Activated CD4-positive, alpha-beta T cell treated with anti-CD3 and anti-CD28 coated beads, Interleukin-2, Interleukin-4, amounts not matched to agents 100 ng/mL and 50 ng/mL, durations not matched to agents 16 hours and 8 hours (primary cell): ENCODE measurements at places on chromosomes 1 and 21.

DNA sequence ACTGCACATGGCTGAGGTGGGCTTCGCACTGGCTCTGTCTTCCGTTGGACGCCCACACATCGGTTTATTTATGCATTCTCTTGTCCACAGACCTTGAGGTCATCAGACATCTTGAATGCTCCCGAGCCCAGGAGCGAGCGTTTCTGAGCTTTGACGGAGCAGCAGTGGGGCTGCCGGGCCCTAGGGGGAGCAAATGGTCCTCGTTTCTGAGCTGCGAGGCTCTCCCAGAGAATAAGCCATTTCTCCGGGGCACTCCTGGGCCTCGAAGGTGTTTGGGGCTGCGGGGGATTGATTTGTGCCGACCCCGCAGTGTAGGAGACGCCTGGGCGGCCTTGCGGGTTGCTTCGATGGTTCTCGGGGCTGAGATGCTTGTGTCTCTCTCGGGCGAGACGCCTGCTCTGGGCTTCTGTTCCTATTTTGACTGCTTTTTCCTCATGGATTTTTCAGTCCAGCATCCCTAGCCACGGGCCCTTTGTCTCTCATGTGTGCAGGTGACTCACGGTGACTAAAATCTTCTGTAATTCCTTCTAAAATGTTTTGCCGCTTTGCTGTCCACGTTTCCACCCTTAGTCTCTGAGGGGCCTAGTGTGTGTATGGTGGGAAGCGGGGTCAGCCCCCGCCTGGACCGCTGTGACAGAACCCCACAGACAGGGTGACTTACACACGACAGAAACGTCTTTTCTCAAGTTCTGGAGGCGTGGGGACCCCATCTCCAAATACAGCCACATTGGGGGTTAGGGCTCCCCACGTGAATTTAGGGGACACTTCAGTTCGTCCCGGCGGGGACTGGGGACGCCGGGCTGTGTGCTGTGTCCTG, 62.1 kb downstream of the FAAP20 start:
- DNase-seq, result no peak

GRCh38 chr1:74571891-74572290, 59.5 kb upstream of the LRRC53 start:
- no peak for DNase-seq

DNA sequence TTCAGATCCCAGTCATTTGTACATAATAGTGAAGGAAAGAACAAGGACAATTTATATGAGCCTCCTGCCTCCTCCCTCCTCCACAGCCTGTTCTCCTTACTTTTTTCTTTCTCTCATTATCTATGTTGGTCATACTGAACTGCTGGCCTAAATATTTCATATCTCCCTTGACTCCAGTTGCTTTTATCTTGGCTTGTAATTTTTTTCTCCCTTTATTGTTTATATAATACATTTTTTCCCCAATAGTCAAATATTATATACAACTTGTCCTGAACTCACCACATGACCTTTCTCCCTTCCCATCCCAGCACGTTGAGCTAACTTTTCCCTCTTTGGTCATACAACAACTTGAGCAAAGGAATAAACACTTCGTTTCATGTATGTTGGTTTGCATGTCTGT, 752.1 kb downstream of the LTN1 start:
- DNase-seq, result no peak

- peak; percentile 25 for DNase-seq
Measured at GRCh38 chr1:51203121-51203873, 32.8 kb upstream of the RNF11 start.

DNA sequence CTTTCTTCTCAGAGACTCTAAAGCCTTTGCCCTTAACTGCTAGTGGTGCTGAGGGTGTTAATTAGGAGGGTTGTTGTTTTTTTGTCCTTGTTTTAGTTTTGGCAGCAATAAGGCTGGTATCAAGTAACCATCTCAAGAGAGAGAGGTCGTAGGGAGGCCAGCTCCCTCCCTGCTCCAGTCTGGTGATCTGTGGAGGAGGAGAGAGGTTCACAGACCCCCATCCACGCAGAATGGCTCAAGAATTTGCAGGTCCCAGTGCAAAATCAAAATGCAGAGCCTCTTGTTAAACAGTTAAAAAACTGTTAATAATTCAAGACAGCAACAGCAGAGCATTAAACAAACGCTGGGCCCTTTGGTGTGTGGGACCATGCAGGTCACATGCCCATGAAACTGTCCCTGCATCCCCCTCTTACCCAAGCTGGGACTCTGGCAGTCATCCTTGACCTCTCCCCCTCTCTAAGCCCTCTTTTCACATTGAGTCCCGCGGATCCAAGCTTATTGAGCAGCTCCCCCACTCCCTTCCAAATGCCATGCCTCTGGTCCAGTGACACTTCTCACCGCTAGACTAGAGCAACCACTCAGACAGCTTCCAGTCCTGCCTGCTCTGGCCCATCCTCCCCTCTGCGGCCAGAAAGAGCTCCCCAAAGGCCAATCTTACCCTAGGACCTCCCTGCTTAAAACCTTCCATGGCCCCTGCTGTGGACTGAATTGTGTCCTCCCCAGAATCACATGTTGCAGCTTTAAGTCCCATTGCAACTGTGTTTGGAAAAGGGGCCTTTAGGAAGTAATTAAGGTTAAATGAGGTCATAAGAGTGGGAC, 47.7 kb upstream of the RPL11 start:
- no peak for DNase-seq

DNA sequence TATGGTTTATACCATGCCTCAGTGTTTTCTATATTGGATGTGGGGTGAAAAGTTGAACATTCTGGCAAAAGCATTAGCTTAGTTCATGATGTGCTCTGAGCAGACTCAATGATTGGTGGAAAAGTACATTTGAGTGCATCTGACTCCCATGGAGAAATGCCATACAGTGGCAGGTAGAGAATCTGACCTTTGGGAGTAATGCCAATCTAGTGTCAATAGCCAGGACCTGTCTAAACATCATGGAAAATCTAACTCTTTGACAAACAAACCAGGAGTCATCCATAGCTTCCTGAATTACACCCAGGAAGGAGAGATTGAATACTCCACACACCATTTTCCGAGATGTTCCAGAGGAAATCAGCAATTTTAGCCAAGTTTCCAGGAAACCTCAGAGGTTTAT, 51.0 kb downstream of the XCL1 start:
- DNase-seq, result no peak

GRCh38 chr21:38832664-38833063, 26.9 kb downstream of the ETS2 start:
- DNase-seq, result no peak

DNA sequence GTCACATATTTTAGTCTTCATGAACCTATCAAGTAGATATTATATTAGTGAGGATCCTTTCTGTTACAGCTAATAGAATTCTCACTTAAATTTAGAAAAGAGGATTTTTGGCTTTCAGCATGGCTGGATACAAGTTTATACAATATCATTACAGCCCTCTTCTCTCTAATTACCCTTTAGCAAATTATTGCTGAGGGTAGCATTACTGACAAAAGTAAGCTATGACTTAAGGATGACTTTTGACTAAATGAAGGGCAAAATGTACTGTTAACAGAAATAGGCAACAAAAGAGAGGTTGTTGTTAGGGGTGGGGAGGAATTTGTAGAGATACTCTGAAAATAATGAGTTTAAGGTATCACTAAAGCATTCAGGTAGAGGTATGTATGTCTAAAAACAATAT, 85.8 kb downstream of the FNBP1L start:
- no peak for DNase-seq

- no peak for DNase-seq
Measured at GRCh38 chr1:183105449-183105848, 80.6 kb upstream of the LAMC2 start.

DNA sequence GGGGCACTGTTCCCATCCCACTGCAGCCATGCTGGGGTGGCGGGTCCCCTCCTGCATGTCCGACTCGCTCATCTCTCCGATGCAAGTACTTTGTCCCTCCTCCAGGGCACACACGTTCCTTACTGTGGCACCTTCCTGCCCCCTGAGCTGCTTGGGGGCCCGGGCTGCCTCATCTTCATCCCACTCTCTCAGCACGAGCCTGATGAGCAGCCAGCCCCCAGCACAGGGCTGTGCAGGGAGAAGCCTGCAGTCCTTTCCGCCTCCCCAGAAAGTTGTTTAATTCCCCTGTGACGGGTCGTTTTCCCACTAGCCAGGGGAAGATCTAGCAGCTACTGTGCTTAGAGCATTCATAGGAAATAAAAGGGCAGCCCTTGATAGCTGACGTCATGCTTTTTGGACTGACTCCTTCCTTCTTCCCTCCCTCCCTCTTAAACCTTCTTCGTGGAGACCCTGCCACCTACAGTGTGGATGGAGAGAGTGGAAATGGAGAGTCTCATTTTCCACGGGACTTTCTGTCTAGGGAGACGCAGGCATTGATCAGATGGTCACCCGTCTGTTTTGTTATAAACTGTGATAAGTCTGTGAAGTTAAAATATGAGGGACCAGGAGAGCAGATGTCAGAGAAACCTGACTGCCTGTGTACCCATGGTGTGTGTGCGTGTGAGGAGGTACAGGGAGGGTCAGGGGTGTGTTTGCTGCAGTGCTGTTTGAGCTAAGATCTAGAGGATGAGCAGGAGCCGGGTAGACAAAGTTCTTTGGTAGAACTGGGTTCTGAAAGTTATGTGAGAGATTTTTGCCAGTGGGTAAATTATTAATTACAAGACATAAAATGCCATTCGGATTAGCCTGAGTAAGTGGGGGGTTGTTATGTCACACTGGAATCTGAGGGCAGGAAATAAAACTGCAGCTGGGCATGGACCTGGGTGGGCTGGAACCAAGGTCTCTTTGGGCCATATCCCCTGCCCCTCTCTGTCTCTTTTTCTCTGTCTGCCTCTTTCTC, 34.3 kb downstream of the GPR137B start:
- no peak for DNase-seq

DNA sequence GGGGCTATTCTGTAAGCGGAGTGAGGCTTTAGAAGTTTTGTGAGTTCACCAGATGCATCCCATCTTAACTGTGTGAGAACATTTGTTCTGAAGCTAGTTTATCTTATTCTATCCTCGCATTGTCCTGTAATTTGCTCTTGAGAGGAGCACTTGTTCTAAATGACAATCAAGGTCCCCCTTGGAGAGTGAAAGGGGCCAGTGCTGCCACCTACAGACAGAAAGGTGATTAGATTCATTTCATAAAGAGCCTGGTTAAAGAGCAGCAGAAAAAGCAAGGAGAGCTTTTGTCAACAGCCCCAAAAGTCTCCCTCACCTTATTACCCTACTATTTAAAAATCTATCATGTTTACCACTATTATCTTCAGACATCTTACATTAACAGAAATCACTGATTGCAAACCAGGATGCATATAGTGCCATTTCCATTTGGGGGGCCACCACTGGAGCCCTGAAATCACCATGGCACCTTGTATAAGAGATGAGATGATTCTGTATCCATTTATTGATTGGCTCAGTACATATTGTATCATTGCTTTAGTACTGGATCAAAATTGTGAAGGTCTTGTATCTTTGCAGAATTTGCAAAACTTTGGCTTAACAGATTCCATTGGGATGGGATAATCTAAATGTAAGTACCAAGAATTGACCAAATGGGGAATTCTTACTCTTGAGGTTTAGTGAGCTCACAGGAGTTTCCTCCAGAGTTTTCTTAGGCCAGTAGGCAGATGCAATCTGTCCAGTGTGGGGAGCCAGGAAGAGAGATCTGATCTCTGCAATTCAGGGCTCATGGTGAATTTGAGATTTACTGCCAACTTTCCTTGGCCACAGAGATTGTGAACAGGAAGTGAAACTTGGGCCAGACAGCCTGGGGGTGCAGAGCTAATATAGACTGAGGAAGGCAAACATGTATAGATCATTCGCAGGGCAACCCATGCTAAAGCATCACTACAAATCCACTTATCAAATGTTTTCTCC, 64.3 kb upstream of the TRABD2B start:
- DNase-seq, result peak; percentile 38

DNA sequence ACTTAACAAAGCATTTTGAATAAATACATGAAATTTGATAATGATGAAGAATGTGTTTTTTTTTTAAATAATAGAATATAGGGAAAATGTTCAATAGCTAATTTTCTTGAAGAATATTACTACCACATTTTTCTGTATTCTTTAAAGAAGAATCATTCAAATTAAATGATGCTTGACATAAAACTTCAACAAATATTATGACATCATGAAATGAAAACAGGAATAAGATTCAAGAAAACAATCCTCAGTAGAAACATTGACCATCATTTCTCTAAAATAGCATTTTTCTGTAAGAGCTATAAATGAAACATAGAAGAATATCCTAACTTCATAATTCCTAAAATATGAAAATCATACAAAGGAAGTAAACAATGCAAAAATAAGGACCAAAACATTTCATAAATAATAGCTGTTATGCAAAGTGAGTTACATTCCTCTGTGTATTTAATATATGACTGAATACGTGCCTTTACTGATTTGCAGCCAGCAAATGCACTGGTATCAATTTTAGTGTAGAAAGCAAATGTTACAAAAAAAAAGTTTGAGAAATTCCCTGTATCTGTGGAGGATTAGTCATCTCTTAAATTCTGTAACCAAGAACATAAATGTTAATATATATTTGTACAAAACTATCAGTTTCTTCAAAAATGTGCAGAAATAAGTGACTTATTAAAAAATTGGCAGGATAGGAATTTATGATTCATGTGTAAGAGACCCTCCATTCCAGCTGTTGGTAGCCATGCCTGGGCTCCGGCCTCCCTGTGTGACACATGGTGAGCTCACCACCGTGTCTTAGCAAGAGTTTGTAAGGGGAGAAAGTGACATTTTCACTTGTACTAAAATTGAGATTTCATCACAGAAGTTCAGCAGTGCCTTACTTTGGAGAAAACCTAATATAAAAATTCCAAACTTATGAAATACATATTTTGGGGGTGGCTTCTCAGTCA, 15.0 kb upstream of the PTPN14 start:
- DNase-seq, result peak; percentile 13

GRCh38 chr1:184629266-184629665, 125.4 kb downstream of the EDEM3 start:
- peak; percentile 3 for DNase-seq
